ENCODE measurements at places on chromosomes 11 and 22.

DNA sequence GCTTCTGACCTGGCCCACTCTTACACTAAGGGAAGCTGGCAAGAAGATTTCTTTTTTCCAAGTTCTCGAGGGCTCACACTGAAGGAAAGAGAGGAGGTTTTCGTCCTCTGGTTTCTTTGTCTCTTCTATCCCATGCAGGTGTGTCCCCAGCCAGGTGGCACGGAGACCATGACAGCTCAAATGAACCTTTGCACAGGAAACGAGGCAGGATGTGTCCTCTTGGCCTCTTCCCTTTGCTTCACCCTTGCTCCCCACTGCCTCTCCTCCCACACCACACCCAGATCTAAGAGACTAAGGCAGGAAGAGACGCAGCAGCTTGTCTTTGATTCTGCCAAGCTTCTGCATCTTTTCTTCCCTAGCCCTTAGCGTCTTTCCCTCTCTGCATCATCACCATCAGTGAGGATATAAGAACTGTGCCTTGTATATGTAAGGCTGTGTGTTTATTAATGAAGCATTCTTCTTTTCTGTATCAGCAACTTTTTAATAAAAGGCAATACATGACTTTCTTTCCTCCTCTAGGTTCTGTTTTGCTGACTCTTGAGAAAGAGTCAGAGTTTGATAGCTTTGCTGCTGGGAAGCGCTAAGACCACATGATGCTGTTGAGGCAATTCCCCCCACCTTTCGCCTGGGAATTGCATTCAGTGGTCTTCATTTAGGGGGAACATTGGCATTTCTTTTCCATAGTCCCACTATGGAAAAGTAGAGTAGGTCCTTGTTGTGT is 56.0 kb upstream of the PARVA start:
- DNase-seq: no peak

- DNase-seq: no peak
Measured at GRCh38 chr11:125300791-125301218, 136.3 kb downstream of the PKNOX2 start.

GRCh38 chr11:112626731-112627130 is 334.5 kb upstream of the NCAM1 start:
- DNase-seq: no peak

- DNase-seq: no peak
Measured at GRCh38 chr22:23752750-23753149, 1.5 kb downstream of the VPREB3 start.

- no peak for DNase-seq
Measured at GRCh38 chr22:30607300-30607930, 441 bp downstream of the TCN2 start.

DNA sequence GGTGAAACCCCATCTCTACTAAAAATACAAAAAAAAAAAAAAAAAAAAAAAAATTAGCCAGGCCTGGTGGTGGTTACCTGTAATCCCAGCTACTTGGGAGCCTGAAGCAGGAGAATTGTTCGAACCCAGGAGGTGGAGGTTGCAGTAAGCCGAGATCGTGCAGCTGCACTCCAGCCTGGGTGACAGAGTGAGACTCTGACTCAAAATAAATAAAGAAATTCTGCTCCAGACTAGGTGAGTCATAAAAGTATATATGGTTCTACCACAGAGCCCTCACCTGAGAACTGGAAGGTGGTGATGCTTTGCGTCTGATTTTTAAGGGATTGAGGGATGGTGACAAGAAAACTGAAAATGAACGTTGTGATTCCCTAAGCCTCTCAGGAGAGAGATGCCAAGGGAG is 58.4 kb downstream of the NTM start:
- DNase-seq: no peak

- no peak for DNase-seq
Measured at GRCh38 chr11:61488651-61489291, 19.8 kb upstream of the LRRC10B start.

GRCh38 chr22:33188326-33188725 is 130.1 kb upstream of the SYN3 start:
- DNase-seq: no peak

DNA sequence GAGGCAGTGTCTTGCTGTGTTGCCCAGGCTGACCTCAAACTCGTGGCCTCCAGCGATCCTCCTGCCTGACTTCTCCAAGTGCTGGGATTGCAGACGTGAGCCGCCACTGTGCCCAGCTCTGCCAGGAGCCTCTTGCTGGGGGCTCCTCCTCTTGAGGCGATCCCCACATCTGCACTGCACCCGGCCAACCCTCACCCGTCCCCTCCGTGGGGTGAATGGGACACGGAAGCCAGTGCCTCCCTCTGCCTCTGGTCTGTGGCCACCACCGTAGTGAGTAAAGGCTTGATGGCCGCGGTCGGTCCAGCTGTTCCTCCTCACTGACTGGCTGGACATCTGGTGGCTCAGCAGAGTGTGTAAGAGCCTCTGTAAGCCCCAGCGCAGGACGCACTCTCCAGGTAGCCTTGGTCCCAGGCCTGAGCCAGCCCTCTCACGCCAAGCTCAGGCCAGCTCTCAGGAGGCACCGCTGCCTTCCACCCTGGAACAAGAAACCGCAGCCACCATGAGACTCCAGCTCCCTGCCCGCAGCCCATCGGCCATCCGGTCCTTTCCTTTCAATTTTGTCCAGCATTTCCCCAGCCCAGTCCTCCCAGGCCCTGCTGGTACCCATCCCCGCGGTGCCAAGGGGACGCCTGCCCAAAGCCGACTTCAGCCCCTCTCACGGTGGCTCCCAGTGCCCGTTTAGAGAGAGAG is 100.3 kb downstream of the BRD1 start:
- DNase-seq: no peak

DNA sequence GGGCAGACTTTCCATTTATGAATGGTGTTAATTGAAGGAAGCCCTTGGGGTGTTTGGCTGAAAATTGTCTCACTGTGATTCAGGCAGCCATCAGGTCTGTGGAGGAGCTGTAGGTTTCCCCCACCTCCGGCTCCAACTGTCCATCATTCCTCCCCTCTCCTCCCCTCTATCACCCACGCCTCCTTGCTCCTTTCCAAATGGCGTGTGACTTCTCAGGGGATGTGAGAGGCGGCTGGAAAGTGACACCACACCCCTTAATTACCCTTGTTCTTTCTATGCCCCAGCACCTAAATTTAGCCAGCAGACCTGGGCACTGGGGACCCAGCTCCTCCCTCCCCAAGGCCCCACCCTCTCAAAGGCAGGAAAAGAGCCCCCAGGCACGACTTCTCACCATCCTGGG is 38.1 kb upstream of the SYT7 start:
- DNase-seq: no peak

DNA sequence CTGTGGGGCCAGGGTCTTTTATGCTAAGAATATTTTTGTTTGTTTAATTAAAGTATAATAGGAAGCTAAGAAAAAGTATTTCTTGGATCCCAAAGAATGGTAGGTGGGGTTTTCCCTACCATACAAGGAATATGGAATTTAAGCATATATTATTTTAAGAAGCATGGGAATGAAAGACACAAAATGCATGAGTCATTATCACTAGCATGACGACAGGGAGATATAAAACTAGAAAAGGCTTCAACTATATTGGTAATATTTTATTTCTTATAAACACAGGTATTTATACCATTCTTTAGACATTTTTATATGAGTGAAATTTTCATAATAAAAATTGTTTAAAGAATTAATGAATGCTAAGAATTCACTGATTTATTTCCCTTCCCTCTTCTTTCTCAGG is 39.3 kb upstream of the SOX6 start:
- no peak for DNase-seq

All from CD4-positive, alpha-beta T cell treated with Interleukin-12 subunit alpha and Interleukin-12 subunit beta, for 1 hour (primary cell).